ENCODE measurements at places on chromosomes 11 and 22.

DNA sequence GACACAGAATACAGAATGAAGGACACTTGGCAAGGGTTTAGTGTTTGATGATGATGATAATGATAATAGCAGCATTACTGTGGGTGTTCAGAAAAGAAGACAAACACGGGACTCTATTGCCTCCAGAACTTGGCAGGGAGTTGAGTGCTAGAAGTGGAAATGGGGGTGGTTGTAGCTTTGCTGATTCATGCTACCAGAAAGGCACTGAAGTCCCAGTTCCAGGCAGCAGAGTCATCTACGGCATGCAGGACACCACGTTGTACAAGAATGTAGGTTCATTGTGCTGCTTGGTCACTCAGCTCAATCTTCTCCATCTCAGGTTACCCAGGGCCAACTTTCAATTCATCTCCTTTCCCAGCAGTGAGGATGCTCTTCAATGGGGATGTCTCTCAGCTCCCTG is 115.7 kb downstream of the NTM start:
- H3K4me3 ChIP-seq: no peak overlapping the region
- H3K27ac ChIP-seq: no peak overlapping the region
- no peaks in the 10 kb centered on the region for H3K27me3 ChIP-seq
- H3K4me1 ChIP-seq: no peaks in the 10 kb centered on the region

DNA sequence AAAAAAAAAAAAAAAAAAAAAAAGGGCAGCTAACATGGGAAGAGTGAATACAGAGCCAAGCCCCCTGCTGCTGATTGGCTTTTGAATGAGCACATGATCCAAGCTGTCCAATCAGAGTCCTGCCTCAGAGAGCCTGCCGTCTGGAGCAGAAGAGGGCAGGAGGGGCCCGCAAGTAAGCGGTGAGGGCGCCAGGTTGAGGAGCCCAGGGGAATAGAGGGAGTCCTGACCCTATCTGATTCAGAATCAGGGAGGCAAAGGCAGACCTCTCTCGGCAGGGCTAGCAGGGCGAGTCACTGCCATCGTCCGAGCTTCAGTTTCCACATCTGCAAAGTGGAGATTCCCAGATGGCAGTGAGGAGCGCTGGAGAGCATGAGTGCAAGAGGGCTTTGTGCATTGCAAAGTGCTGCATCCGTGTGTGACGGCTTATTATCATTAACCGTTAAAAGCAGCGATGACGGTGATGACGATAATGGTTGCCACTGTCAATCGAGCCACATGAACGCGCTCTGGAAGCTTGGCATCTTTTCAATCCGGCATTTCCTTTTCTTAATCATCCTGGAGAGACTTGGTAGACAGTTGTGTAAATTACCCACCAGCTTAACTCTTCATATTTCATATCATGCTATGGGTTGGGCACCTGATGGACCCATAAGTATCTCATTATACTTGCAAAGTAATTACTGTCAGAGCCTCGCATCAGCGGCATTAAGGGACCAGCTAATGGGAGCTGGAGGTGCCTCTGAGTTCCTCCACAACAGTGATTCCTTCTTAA is 68.6 kb upstream of the ATXN10 start:
- no peak for DNase-seq
- H3K4me1 ChIP-seq: peaks cover 2% of the 10 kb centered on the region
- no peak overlapping the region for H3K4me3 ChIP-seq
- no peak overlapping the region for H3K27ac ChIP-seq
- peaks cover 15% of the 10 kb centered on the region for H3K27me3 ChIP-seq

- H3K4me3 ChIP-seq: peak within 1 kb of the TSS; percentile 70
- peak; percentile 61 for DNase-seq
- peaks cover 2% of the 10 kb centered on the region for H3K36me3 ChIP-seq
These were observed at the start of gene AMOTL1 for GRCh38 chr11:94767701-94768601. TSS of gene AMOTL1 (plus strand) at chr11:94768356. CDS start at chr11:94768512, 156 bp downstream.

GRCh38 chr11:133947321-133947756 is 9.4 kb downstream of the IGSF9B start:
- H3K4me1 ChIP-seq: peaks cover 72% of the 10 kb centered on the region
- H3K27me3 ChIP-seq: no peaks in the 10 kb centered on the region
- peaks cover 10% of the 10 kb centered on the region for H3K36me3 ChIP-seq

DNA sequence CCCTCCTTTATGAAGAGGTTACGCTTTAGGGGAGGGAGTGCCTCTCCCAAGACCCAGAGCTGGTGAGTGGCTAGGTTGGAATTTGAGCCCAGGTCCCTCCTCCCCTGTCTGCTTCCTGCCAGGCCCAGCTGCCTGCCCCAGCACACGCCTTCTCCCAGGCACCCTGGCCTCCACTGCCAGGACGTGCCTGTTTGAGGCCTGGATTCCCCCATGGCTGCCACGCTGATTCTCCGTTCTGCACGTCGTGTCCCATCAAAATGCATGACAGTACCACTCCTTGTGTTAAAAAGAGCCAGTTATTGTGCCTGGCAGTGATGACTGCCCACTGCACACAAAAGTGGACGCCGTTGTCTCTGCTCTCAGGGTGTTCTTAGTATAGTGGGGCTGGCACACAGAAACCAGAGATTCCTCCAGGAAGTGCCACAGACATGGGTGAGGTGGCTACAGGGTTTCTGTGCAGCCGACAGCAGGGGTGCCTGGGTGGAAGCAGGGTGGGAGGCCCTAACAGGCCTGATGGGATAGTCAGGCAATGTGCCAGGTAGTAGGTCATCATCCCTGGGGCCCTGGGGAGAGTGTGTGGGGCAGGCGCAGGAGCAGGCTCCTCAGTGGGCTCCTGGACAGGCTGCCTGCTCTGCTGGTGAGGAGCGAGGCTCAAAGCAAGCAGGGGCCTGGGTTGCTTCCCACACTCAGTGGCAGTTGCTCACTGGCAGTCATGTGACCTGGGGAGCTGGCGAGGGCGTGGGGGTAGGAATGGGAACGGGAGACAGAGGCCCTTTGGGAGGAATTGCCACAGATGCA is 24.2 kb downstream of the MED15 start:
- H3K4me3 ChIP-seq: no peak overlapping the region
- no peak for DNase-seq
- H3K36me3 ChIP-seq: peaks cover 47% of the 10 kb centered on the region
- H3K4me1 ChIP-seq: peaks cover 55% of the 10 kb centered on the region
- H3K27me3 ChIP-seq: no peaks in the 10 kb centered on the region
- peak overlapping the region; percentile 24 for H3K27ac ChIP-seq

DNA sequence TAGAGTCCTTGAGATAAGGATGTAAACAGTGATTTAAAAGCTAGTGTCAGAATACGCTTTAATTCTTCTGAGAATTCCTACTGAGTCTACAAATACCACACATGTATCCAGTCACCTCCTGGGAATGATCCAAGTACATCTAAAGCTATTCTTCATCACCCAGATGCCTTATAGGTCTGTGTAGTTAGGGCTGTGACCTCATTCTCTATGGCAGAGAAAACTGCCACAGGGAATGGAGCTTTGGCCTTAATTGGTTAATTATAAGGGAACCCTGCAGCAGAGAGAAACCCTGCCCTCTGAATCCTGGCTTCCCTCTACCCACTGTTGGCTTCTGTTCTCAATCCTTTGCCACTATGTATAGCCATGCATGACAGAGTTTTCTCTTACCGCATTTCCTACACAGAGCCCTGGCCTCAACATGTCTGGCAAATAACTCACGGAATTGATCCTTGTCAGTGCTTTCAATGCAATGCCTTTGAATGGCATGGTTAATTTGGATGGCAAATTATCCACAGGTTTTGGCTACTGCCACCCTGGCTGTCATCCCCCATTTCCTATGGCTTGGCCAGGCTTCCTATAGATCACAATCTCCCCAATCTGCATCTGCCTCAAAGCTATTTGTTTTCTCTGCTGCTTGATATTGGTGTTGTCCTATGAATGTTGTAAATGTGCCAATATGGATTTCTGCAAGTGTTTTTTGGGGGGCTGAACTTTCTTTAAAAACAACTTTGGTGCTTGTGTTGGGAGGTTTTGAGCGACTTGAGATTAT is 2.9 kb downstream of the DIXDC1 start:
- H3K27ac ChIP-seq: no peak overlapping the region
- peaks cover 7% of the 10 kb centered on the region for H3K36me3 ChIP-seq
- H3K4me3 ChIP-seq: no peak overlapping the region

DNA sequence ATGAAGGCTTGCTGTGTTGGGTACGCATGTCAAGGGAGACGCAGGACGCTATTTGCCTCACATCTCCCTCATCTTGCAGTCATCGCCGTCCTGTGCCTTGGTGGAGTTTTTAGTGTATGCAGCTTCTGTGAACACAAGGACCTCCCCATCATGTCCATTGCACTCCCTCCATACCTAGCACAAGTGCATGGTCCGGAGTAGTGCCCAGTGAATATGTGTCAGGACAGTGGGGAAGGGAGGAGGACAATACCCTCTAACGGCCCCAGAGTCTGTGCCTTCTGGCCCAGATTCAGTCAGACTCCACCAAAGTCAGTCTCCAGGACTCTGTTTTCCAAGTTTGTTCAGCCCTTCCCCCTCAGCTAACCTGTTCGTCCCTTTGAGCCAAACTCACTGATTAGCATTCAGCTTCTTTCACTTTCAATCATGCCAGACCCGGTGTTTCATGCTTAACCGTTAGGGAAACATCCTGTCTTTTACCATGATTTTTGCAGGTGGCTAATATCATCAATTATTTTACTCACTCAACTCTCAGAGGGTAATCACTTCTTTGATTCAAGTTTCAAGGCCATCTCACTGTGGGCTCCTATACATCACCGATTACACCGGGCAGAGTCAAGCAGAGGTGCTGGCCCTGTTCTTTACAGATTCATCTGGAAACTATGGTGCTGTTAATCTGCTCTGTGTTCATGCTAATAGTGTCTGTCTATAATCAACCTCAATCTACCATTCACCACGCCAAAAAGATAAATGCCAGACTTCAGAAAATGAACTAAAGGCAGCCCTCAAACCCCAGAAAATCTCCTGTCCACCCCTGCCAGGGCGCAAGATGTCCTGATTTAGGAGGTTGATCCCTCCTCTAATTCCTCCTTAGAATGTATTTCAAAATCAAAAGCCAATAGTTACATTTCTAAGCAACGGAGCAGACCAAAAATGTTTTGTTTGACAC is 156.5 kb downstream of the RRAS2 start:
- H3K27me3 ChIP-seq: peaks cover 5% of the 10 kb centered on the region
- H3K27ac ChIP-seq: peak overlapping the region; percentile 4
- DNase-seq: no peak
- H3K36me3 ChIP-seq: peaks cover 1% of the 10 kb centered on the region
- H3K4me3 ChIP-seq: peak overlapping the region; percentile 11

DNA sequence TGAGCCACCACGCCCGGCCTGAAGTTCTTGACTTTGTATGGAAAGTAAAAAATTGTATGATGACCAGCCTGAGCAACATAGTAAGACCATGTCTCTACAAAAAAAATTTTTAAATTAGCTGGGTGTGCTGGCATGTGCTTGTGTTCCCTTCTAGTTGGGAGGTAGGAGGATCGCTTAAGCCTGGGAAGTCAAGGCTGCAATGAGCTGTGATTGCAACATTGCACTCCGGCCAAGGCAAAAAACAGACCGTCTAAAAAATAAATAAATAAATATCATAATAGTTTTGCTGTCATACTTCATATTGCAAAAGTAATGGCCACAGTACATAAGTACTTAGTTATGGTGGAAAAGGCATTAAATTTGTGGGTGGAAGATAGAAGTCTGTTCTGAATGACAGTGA is 3.4 kb downstream of the AGBL2 start:
- H3K4me3 ChIP-seq: no peak overlapping the region
- no peak for DNase-seq
- peaks cover 12% of the 10 kb centered on the region for H3K36me3 ChIP-seq
- no peaks in the 10 kb centered on the region for H3K27me3 ChIP-seq

- no peaks in the 10 kb centered on the region for H3K27me3 ChIP-seq
- no peak overlapping the region for H3K27ac ChIP-seq
These were observed 3.9 kb upstream of the ARFGAP3 start for GRCh38 chr22:42860968-42861367.

GRCh38 chr11:10326012-10326964 is 21.4 kb downstream of the ADM start:
- peaks cover 6% of the 10 kb centered on the region for H3K4me1 ChIP-seq
- no peak for DNase-seq
- no peak overlapping the region for H3K4me3 ChIP-seq
- H3K27me3 ChIP-seq: peaks cover 35% of the 10 kb centered on the region
- H3K27ac ChIP-seq: no peak overlapping the region
